ENCODE measurements at places on chromosomes 4 and X. TPM values are rescaled to one million over a fixed set of nuclear protein-coding genes. Genes with fewer than 3 reads are reported as not detected.

Gene TEX13C
- total RNA-seq, result not detected

Gene SHROOM3
- 7.9 TPM for total RNA-seq

Gene HMGN5
- 5.1 TPM for total RNA-seq

Gene NAP1L2
- 11.5 TPM for total RNA-seq

Gene MAGEA9B
- not detected for total RNA-seq

Gene FGF5
- total RNA-seq, result not detected

Gene SERTM2
- 0.92 TPM for total RNA-seq

Gene DKK2
- total RNA-seq, result 8.0 TPM

Gene GPR101
- total RNA-seq, result not detected

Gene MPC1L
- not detected for total RNA-seq

Gene SORCS2
- 1.3 TPM for total RNA-seq

Gene POU4F2
- total RNA-seq, result 0.59 TPM

Measured in endothelial cell (in vitro differentiated cells).